ENCODE measurements at places on chromosomes 12 and 14.

DNA sequence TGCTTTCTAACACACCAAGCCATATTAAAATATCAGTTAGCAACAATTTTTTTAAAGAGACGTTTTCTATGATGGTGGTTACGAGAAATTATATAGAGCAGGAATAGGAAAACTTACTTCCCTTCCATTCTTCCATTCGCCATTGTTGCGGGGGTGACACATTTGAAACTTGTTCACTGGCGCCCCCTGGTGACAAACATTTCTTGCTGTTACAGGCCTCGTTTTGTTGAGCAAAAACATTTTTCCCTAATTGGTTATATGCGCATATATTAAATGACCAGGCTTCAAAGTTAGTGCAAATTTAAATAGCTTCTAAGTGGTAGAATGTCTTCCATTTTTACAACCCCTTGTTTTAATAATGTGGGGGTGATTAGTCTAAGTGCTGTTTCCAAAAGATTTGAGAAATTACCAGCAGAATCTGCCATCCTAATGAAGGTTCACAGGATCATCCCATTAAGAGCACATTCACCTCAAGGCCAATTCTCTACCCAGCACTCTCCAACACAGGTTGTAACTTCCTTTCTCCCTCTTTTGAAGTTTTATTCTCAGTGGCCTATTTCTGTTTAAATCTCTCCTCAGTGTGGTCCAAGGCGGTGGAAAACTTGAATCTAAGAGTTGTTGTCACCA lies 1124.7 kb downstream of the FLRT2 start:
- peak; percentile 7 for DNase-seq

DNA sequence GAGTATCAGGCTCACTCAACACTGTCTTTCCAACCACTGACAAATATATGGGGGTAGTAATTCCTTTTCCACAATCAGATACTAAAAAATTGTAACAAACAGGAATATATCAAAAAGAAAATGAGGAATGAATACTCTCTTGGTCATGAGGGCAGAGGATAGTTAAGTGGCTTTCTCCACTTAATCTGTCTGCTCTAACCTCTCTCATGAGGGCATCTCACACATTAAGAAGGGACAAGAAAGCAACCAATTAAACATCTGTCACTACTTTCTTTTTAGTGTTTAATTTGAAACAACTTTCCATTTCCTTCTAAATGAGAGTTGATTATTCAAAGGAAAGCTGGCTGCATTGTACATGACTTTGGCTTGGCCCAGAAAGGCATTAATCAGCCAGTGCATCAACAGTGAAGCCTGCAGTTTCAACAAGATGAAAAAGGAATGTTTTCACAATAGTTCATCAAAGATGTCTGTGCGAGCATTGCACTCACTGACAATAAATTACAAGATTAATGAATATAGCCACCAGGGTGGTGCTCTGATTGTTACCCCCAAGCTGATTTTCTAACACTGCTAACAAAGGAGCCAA lies 142.0 kb downstream of the SEC23A start:
- DNase-seq, result no peak

DNA sequence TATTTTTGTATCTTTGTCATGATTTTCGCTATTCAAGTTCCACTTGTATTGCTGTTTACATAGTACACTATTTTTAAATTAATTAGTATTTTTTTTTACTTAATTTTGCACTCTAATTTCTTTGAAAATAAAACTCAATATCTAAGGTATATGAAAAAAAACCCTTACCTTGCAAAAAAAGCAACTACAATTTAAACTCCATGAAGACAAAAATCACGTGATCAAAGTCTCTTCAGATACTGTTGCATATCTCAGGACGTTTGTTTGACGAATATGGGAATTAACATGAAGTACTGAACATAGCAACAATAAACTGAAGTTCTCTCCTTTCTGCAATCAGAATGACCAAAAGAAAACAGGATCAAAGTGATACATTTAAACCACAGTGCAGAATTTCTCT lies 968.4 kb upstream of the SEL1L start:
- no peak for DNase-seq

GRCh38 chr12:95763809-95764253 lies 26.7 kb downstream of the NTN4 start:
- no peak for DNase-seq

GRCh38 chr14:58941629-58942028 lies 246.8 kb upstream of the DAAM1 start:
- DNase-seq, result no peak
